ENCODE measurements at places on chromosomes 5 and 9.

DNA sequence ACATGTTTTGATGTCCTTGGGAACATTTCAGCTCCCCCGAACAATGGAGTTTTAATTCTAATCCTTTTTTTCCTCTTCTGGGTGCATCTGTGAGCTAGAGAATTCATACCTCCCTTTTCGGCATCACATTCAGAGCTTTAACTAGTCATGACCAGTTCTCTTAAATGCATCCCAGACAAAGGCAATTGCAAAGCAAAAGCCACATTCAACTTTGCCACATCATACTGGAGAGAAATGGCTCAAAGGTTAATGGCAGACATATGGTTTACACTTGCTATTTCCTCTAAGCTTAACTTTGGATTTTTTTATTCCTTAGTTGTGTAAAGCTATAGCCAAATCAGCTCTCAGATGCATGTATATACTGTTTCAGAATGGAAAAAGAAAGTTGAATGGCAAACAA is 153.3 kb downstream of the ESM1 start:
- no peak for ATAC-seq

DNA sequence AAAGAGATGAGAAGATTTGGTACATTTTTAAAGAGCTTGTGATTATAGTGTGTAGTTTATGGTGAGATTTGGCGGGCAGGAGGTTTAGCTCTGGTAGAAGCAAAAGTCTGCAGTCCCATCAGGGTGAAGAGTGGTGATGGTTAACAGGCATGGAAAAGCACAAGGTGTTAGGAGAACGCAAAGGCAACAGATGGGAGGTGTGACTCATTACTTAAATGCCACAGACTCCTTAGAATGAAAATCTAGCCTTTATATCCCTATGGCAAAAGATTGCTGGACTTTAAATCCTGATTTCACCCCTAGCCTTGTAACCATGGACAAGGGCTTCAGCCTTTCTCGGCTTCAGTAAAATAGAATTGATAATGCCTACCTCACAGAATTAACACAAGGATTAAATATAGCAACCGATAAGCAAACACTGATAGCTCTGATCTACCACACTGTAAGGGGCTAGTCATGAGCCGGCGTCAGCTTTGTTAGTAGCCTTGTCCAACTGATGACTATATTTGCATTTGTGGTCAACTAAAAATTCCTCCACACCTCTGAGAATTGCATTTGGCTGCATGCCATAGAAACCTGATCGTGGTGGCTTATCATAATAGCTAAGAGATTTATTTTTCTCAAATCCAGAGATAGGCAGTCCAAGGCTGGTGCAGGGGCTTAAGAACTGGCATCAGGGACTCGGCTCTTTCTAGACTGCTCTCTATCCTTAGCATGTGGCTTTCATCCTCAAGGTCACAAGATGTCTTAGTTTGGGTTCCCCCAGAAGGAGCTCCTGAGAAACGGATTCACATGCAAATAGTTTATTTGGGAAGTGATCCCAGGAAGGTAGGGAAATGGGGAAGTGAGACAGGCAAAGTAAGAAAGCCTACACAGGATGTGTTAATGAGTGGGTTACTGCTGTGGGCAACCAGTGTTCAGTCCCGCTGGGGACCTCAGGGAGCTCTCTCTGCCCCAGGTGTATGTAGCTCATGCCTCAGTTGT is 19.6 kb downstream of the MFAP3 start:
- ATAC-seq, result no peak

GRCh38 chr5:172583931-172584511 is 57.0 kb upstream of the NEURL1B start:
- ATAC-seq, result no peak

GRCh38 chr5:133715616-133716015 is 103.3 kb upstream of the FSTL4 start:
- ATAC-seq, result no peak

DNA sequence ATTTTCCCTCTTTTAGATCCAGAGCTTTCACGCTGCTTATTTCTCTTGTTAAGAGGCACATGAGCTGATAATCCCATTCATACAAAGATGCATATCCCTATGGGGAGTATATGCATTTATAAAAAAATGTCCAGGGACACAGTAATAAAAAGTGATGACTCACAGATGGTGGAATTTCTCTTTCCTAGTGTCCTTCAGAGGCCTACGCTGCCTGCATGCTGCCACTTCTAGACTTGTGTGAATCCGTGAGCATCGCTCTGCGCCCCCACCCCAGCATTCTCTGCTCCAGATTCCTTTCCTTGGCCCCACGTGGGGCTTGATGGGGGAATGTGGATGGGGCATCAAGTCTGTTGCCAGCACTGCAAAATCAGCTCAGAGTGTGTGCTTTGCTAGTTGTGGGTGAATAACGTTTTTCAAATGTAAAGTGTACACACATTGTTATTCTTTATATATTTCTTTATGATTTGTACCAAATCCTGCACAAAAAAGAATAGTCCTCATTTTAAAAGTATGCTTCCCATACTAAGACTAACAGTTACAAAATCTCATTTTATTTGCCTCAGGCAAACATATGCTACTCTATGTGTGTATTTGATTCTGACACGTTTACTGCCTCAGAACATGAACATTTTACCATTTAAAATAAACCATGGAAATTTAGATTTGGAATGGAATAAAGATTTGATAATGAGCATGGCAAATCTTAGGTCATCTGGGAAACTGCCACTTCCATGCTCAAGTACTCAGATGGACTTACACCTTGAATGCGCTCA is 22.4 kb upstream of the RASGRF2 start:
- ATAC-seq, result 0 out of 3 replicates have a peak, but pooled peaks have one; percentile 24

DNA sequence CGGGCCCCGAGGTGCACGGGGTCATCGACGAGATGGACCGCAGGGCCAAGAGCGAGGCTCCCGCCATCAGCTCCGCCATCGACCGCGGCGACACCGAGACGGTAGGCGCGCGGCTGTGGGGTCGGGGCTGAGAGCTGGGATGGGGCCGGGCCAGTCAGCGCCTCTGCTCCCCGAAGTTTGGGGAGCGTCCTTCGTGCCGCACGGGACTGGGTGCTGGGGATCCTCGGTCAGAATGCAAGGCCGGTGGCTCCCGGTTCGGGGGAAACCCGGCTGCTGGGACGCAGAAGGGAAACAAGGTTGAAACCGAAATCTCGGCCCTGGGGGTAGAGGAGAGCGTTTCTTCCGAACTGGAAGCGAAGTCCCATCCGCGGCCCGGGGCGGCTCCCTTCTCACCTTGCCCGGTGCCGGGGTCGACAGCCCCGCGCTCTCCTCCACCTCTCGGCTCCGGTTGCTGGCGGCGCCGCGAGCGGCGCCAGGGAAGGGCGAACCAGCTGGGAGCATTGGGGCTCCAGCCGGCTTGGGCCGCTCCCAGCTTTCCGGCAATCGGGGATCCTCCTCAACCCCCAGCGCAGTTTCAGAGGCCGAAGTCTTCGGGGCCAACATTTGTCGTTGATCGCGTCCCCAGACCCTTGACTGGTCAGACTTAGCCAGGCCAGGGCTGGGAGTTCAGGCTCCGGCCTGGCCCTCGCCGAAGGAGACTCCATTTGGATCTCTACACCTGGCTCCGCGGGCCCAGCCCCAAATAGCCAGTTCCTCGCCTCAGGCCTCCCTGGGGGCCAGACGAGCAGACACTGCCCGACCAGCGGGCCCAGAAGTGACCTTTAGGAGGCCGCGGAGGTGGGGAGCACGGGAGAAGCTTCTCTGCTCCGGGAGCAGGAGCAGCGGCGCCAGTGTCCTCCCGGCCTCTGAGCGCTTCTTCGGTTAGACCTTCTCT is 1.1 kb downstream of the LHX2 start:
- ATAC-seq, result no peak

- ATAC-seq, result no peak
Measured at GRCh38 chr9:89889865-89890264, 285.1 kb downstream of the GADD45G start.

GRCh38 chr5:141359790-141360426 is at the start of gene PCDHGB2:
TSS of gene PCDHGB2 (plus strand) at chr5:141359994. CDS start at chr5:141360136, 142 bp downstream.
- ATAC-seq, result peak; percentile 58

GRCh38 chr5:73296772-73297171 is 123.8 kb downstream of the TMEM174 start:
- ATAC-seq, result peak; percentile 36

DNA sequence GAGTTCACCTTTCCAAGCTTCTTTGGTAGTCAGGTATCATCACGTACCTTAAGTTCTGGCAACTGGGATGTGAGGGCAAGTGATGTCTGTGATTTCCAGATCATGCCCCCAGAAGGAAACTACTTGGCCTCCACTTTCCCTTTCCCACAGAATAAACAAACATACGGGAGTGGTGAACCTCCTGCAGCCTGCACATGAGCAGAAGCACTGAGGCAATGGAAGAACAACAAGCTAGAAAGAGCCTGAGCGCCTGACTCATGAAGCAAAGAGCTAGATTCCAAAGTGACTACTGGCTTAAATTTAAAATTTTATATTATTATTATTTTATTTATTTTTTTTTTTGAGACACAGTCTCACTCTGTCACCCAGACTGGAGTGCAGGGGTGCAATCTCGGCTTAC is 35.0 kb downstream of the ARL15 start:
- ATAC-seq, result no peak

DNA sequence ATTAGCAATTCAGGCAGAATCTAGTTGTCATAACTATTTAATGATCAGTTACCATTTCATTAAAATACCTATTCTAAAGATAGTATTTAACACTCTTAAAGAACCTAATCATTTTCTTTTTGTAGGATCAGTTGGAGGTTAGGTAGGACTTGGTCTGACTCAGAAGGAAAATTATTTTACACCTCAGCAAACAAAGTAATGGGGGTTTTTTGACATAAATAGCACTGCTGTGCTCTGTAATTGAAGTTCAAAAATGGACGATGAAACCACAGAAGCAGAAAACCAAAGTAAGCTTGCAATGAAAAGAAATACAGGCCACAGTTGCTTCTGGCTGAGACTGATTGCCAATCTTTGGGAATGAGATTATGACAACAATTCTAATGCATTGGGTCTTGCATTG is 187.0 kb upstream of the TRPM3 start:
- ATAC-seq, result no peak

DNA sequence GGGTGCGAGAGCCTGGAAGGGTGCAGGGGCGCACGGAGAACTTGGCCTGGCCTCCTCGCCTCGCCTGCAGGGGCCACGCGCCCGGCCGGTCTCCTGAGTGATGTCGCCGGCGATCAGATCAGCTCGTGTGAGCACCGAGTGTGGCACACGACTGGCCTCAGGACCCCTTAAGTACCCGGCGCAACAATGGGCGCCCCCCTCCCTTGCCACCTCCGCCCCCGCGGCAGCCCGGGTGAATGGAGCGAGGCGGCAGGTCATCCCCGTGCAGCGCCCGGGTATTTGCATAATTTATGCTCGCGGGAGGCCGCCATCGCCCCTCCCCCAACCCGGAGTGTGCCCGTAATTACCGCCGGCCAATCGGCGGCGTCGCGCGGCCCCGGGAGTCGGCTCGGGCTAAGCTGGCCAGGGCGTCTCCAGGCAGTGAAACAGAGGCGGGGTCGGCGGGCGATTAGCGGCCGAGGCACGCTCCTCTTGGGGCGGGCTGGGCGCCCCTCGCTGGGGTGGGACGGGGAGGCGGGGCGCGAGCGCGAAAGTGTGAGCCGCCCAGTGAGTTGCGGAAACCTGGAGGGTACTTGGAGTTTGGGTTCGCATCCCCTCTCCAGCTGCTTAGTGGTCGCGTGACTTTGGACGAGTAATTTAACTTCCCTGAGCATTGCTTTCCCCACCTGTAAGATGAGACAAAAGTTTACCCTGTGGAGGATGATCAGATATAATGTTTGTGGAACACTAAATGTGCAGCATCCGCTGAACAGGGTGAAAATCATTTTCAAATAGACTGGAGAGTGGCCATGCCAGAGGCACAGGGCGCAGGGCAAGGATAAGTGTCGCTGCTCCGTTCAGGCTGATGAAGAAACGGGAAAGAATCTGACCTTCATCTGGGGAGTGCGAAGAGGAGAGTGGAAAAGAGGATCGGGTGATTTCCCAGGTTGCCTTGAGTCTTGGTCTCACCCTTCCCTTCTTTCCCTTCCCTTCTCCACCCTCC is at the start of gene NEUROG1:
NEUROG1 (minus strand) TSS at position 145 of the 982 bp plus-strand sequence. CDS start 274 bp downstream, outside the sequence.
- ATAC-seq, result no peak

DNA sequence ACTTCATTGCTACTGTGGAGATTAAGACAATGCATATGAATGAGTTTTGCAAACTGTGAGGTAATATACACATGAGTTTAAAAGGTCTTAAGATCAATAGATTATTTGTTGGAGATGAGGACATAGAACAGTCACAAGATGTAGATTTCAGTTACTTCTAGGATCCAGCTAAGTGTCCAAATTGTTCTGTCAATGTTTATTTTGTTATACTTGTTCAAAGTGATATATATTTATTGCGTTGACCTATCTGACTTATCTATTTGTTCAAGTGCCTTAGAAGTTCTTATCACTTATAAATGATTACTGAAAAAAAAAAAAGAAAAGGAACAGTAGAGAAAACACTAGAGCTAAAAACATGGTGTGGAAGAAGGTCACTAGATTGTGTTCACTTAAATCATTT is 75.6 kb upstream of the GRIN3A start:
- no peak for ATAC-seq
